Activated CD4-positive, alpha-beta T cell treated with anti-CD3 and anti-CD28 coated beads for 1 hour (primary cell): ENCODE measurements at places on chromosomes 2 and 18.

DNA sequence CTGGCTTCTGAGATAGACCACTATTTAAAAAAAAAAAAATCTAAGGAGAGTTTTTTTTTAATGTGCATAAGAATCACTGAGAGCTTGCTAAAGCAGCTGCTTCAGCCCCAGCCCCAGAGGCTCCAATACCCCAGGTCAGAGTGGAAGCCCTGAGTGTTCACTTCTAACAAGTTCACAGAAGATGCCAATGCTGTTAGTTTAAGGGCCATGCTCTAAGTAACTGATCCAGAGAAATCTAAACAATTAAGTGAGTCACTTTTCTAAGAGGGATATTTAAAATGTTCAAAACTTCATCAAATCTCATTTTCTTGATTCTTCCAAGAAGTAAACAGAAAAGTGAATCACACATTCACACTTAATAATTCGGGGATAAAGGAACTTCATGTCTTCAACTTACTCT is 126.4 kb upstream of the CD226 start:
- no peak for DNase-seq

- DNase-seq, result no peak
Observed at GRCh38 chr2:132415915-132416722, 486 bp upstream of the GPR39 start.

GRCh38 chr2:235532307-235532706 is 38.5 kb downstream of the AGAP1 start:
- DNase-seq, result no peak

DNA sequence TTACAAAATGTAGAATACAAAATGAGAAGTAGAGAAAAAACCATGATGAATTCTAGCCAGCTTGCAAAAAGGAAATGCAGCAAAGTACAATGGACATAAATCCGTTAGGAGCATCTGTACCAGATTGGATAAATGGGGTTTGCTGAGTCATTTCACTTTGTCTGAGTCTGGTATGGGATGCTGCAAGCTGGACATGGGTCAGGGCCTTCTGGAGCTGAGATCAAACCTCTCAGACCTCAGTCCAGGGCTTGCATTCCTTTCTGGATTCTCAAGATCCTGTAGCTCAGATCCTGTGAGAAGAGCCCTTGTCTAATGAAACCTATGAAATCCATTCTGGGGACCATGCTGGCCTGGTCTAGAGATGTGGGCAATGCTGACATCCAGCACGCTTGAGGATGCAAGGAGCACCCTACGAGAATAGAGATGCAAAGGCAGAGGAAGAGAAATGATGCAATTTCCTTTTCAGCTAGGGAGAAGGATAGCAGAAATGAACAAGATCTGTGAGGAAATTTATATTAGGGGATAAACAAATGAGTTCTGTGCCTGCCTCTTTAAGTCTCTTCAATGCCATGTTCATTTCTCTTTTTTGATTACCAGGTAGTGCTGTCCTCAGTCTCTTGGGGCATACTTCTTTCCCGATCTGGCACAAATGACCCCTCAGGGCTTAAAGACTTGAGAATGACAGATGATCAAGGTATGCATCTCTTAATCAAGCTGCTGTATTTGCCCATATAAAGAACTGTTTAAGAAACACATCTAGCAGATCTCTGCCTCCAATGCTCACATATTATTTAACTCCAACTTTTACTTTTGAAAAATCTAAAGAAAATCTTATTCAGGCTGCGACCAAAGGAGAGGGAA is 230.4 kb downstream of the MEIS1 start:
- no peak for DNase-seq

GRCh38 chr18:76442413-76443171 is 52.5 kb downstream of the ZNF516 start:
- no peak for DNase-seq

GRCh38 chr18:66344227-66344626 is 259.7 kb downstream of the CDH19 start:
- DNase-seq, result no peak
